ENCODE measurements at places on chromosomes 7 and 10.

DNA sequence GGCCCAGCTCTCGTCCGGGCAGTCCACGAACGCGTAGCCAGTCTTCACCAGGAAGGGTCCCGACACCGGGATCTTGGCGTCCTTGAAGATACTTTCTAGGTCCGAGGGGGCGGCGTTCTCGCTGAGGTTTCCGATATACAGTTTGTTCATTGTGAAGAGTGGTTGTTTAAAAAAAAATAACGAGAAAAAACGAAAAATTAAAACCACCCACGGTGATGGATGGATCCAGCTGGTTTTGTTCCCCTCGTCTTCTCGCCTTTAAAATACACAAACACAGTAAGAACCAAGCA is 385 bp downstream of the IGF2BP3 start:
- DNase-seq, result no peak

- no peak for DNase-seq
These were observed 64.9 kb upstream of the CELF2 start for GRCh38 chr10:10952800-10953199.

- no peak for DNase-seq
These were observed 38.5 kb downstream of the MCMBP start for GRCh38 chr10:119834188-119834587.

GRCh38 chr10:49310460-49310859 is 11.5 kb downstream of the C10orf71 start:
- DNase-seq, result no peak

DNA sequence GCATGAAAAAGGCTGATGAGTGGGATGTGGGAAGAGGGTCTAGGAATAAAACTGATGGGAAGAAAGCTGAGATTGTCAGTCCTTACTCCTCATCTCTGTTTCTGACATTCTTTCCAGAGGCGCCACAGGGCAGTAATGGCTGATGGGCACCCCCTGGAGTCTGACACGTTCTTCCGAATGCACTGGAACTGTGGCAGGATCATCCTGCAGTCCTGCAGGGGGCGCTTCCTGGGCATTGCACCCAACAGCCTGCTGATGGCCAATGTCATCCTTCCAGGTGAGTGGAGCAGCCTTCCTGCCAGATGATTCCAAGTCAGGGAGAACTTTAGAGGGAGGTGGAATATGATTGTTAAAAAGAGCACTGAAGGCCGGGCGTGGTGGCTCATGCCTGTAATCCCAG is 4.8 kb downstream of the FSCN3 start:
- DNase-seq, result no peak

DNA sequence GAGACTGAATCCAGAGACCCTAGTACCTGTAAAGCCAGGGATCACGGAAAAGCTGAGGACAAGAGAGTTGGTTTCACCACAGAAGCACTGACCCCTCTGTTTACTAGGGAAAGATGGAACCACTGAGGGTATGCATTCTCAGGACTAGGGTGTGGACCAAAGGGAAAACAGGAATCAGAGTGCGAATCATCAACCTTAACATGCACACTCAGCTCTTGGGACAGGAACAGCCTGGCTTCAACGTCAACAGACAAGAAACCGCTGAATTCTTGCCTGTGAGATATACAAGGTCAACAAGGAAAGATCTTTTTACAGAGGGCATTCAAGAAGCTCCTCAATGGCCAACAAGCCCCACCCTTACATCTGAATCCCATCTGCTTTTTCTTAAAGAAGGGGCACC is 14.9 kb downstream of the TNRC18 start:
- no peak for DNase-seq

- DNase-seq, result no peak
These were observed 19.4 kb upstream of the FHIP2A start for GRCh38 chr10:114802177-114802576.

- no peak for DNase-seq
These were observed 26.5 kb upstream of the RBM20 start for GRCh38 chr10:110617425-110618229.

- no peak for DNase-seq
These were observed 1.1 kb downstream of the TBX20 start for GRCh38 chr7:35252612-35253459.

DNA sequence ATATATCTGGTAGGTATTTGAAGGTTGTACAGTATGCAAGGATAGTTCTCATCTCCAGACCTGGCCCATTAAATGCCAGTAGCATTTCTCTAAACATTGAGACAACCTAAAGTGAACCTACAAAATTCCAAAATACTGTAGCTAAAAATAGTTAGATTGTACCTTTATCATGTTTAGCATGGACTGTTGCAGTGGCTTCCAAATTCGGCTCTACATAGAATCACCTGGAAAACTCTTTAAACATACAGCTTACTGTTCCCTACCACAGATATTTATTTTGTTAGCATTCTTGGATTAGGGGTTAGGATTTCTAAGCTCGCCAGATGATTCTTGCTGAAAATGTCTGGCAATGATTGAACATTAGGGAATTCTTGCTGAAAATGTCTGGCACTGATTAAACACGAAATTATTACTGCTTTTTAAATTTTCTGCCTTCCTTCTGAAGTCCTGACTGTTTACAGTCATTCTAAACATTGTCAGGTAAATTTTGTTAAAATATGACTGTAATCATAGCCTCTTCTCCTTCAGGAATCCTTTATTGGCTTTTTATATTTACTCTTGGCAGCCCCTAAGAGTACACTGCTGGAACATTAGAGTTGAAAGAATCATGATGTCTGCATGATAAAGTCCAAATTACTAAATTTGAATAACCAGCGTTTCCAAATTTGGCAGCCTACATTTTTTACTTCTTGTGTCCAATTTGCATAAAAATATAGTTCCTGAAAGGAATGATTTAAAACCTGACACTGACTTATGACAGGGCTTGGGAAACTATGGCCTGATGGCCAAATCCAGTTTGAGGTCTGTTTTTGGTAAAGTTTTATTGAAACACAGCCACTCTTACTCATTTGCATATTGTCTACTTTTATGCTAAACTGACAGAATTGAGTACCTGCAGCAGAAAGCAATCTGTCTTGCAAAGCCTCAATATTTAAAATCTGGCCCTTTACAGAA is 40.3 kb downstream of the SHOC2 start:
- DNase-seq, result no peak

GRCh38 chr7:137741443-137741842 is 105.3 kb downstream of the DGKI start:
- DNase-seq, result no peak

GRCh38 chr10:88664142-88664541 is at the start of gene LIPF:
LIPF (plus strand) TSS chr10:88664442; CDS start chr10:88667298, 2,856 bp downstream.
- DNase-seq, result no peak

GRCh38 chr7:134873253-134873652 is 93.8 kb downstream of the CALD1 start:
- DNase-seq, result no peak

DNA sequence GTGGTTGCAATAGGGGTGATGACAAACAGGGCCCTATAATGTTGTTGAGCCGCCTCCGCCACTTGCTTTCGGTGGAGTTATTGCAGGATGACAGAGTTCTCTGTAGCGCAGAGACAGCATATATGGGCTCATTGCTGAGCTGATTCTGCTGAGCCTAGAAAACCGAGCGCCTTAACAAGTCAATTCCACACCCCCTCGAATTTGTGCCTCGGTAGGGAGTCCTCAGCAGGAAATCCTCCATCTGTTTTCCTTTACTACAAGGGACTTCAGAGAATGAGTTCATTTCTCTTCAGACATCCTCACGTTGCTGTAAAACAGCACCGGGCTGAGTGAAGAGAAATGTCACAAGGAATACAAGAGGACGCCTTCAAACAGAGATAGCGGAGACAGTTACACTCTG is 90.7 kb upstream of the KIAA1217 start:
- no peak for DNase-seq

GRCh38 chr7:66886152-66886551 is 34.9 kb upstream of the TMEM248 start:
- no peak for DNase-seq

All from kidney glomerular epithelial cell (primary cell).